ENCODE measurements at places on chromosomes 12 and 14.

DNA sequence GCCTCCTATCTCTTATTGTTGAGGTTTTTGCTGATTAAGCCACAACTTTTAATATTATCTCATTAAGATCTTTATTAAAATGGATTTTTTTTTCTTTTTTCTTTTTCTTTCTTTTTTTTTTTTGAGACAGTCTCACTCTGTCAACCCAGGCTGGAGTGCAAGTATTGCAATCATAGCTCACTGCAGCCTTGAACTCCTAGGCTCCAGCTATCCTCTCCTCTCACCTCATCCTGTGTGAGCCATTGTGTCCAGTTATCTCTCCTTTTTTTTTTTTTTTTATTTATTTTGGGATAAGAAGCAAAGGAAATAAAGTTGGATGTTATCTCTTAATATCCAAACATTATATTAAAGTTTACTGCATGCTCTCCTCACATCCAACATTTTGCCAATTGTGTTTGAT is 12.7 kb downstream of the VEZT start:
- DNase-seq = no peak

GRCh38 chr14:88901189-88901588 is 76.7 kb downstream of the TTC8 start:
- DNase-seq = no peak

DNA sequence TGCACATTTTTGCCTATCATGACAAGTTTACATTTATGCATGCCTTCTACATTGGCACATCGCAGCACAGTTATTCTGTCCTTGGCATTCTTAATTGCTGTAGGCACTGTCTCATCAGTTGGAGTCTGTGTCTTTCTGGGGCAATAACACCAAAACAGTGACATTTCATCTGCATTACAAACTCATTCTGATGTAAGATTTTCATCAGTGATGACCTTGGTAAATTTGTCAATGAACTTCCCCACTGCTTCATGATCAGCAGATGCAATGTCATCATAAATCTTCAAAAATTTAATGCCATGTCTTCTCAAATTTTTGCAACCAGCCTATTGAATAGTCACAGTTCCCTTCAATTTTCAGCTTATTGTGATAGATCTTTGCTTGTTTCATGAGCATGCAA is 85.5 kb downstream of the CAPZA3 start:
- DNase-seq = no peak

- no peak for DNase-seq
Observed at GRCh38 chr12:28794786-28795185, 354.3 kb upstream of the FAR2 start.

Measured in GOT3 (cell line).